ENCODE measurements at places on chromosomes 16 and 17.

DNA sequence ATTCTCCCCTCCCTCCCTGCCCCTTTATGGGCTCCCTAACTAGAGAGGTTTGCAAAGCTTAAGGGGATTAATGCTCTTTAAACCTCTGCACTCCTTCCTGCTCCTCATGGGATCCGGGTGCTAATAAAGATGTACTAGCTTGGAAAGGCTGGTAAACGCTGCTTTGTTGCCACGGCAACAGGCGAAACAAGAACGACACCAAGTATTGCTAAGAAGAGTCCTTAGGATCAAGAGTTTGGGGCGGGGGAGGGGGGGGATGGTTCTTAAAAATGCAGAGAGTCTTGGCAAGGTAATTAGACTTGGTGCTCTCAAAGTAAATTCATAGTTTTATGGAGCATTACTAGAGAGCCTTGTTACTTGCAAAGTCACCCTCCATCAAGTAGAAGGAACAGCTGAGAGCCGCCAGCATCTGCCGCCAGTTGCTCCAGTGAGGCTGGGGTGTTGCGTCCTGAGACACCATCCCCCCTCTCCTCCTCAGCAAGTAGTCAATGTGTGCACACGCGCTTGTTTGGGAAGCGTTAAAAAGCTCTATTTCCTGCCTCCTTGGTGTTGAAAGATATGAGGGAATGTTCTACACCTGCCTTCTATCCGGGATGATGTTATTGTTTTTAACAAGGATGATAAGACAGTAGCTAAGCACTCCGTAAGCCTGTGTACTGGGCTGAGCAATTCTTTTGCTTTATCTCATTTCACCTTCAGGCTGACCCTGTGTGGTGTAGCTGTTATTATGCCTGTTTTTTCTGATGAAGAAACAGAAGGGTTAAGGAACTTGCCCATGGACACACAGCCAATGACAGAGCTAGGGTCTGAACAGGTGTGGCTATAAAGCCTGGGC lies 190.9 kb downstream of the CCDC182 start:
- no peak for DNase-seq

GRCh38 chr17:4818276-4818675 lies 11.3 kb downstream of the PLD2 start:
- DNase-seq = no peak

DNA sequence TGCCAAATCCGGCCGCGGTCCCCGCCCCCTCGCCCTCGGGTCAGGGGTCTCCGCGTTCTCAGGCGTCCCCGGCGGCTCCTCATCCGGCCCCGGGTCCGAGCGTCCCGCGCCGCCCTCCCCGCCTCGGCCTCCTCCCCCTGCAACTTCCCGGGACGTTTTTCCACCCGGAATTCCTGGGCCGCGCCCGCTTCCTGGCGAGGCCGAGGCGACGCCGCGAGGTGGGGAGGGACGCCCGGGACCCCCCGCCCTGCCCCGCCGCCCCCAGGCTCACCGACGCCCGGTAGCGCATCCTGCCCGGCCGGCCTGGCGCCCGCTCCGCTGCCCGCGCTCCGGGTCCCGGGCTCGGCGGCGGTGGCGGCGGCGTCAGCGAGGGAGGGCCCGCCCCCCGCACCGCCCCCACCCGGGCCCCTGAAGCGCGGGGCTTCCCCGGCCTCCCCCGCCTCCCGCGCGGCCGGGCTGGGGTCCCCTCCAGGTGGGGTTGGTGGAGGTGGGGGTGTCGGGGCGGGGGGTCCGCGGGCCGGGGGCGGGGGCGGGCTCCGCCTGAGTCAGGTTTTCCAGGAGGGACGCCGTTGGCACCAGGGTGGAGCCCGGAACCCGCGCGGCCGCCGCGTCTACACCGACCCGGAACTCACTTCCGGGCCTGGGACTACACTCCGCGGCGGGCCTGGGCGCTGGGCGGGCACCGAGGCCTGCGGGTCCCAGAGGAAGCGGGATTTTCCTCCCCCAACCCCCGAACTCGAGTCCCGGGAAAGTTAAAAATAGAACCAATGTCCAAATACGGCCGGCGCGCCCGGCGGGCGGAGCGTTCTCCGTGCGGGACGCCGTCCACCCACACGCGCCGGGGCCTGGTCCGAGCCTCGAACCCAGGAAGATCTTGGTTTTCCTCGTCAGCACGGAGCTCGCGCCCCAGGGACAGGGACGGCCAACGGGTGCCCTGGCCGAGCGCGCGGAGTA lies 6.8 kb downstream of the MYO1C start:
- DNase-seq = no peak

GRCh38 chr17:58097384-58098088 lies 14.3 kb downstream of the DYNLL2 start:
- DNase-seq = no peak

- no peak for DNase-seq
These were observed 382.0 kb upstream of the DYNLRB2 start for GRCh38 chr16:80158766-80159165.

- no peak for DNase-seq
These were observed 1.2 kb downstream of the DDX5 start for GRCh38 chr17:64504769-64505339.

DNA sequence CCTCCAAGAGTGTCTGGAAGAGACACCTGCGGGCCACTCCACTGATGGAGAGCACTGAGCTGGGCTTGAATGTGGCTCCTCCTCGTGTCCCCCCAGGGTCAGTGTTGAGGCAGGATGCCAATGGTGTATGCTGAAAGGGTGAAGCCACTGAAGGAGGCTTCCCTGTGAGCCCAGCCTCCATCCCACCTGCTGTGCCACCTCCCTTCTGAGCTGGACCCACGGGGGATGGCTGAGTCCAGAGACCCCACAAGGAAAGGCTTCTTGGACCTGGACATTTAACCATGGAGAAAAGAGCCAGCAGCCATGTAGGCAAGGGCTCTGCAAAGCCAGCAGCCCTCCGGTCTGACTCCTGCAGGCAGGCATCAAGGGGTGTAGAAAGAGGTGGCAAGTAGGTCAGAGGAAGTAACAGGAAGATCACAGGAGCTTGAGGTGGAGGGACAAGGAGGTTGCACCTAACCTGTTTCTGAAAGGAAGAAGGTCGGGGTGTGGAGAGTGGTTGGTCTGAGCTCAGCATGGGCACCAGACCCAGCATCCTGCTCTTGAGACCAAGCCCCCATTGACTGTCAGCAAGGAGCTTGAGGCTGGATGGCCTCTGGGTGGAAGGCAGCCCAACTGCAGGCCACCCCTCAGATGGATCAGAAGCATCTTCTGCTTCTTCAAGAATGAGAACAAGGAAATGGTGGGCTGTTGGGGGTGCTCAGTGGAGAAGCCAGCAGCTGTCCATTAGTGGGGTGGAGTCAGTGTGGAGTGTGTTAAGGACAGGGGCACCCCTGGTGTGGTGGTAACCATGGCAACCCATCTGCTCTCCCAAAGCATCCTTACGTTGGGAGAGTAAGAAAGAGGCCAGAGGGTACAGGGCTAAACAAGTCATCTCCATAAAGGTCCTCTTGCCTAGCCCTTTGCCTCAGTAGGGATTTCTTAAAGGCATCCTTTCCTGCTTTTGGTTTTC lies 80.7 kb downstream of the PLD6 start:
- DNase-seq = no peak

GRCh38 chr17:17671369-17672129 lies 9.7 kb upstream of the RAI1 start:
- DNase-seq = no peak

- no peak for DNase-seq
These were observed 3.4 kb downstream of the FBXO39 start for GRCh38 chr17:6779411-6779810.

GRCh38 chr17:17408236-17408794 lies 68.5 kb upstream of the MED9 start:
- DNase-seq = no peak

DNA sequence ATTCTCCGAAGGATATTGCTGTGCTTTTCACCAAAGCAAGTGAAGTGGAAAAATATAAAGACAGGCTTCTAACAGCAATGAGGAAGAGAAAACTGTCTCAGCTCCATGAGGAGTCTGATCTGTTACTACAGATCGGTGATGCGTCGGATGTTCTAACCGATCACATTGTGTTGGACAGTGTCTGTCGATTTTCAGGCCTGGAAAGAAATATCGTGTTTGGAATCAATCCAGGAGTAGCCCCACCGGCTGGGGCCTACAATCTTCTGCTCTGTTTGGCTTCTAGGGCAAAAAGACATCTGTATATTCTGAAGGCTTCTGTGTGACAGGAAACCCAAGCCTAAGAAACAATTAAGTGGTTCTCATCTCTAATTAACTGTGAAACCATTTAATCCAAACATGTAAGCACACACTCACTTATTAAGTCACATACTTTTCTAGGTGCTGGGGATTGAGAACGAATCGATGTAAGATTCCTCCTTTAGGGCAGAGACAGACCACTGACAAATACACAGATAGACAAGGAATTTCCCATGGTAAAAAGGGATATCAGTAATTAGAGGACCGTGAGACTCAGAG lies 22.8 kb downstream of the SLFN5 start:
- no peak for DNase-seq

GRCh38 chr17:61504697-61505096 lies 52.5 kb downstream of the TBX4 start:
- DNase-seq = no peak

DNA sequence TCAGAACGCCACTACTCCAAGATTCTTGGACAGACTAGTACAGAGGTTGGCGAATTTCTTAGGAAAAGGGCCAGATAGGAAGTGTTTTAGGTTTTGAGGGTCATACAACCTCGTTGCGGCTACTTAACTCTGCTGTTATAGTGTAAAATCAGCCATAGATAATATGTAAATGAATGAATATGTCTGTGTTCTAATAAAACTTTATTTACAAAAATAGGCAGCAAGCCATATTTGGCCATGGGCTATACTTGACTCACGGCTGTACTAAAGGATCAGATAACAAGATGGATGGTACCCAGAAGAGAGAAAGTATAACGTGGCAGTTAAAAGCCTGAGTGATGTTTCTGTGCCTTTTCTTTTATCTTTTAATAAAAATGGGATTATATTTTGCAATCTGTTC lies 125.5 kb downstream of the HS3ST4 start:
- DNase-seq = no peak

DNA sequence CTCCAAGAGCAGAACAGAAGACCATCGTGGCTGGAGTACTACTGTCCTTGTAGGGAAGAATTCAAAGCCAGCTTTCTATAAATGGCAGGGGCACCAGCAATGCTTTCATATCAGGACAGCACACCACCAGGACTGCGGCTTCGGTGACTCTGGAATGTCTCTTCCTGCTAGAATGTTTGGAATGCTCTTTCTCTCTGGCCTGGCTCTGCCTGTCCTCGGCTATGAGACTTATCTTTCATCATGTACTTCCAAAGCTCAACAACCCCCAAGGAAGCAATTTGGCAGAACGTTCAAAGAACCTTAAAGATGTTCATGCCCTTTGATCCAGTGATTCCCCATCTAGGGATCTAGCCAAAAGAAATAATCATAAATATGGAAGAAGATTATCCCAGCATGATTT lies 52.7 kb upstream of the NOG start:
- DNase-seq = no peak

DNA sequence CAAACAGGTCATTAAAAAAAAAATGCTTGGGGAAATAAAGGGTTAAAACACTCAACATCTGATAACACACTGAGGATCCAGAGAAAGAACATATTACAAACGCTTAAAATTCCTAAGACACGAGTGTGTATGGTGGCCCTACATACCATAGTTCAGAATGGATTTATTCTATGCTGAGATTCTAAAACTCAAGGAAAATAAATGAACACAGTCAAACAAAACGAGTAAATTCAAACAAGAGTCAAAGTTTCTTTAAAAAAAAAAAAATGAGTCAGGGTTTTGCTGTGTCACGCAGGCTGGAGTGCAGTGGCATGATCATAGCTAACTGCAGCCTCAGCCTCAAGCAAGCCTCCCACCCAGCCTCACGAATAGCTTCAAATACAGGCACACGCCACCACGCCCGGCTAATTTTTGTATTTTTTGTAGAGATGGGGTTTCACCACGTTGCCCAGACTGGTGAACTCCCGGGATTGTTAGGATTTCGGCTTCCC lies 17.4 kb downstream of the CRK start:
- no peak for DNase-seq

DNA sequence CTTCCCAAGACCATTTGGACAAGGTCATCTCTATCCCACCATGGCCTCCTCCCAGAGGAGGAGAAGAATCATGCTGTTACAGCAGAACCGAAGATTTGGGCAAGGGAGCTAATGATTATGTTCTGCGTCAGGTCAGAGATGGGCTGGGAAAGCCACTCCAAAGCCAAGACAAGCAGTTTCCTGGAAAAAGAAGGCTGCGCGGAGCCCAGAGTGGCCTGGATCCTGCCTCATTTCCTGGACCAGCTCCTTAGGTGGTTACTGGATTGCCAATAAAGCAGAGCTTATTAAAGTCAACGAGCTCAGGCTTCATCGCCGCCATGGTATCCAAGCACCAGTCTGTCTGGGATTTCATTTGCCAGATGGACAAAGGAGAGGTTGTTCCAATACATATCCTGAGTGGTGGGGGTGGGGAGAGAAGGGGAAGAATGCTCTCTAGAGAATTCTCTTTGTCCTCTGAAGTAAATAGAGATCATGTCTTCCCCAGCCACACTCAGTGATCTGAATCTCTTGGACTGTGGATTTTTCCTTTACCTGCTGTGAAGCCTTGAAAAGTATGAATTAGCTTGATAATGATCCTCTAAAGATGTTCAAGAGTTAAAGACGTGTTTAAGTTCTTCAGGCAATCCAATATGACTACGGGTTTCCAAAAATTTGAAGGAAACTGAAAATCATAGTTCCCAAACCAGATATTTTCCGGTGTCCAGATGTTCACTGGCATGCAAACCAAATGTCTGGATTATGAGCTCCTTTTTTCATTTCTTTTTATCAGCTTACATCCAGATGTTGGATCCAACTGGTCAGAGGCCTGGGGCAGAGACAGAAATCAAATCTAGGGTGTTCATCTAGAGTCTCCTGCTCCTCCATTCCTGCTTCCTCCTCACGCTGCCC lies 17.7 kb downstream of the PRAC1 start:
- no peak for DNase-seq

DNA sequence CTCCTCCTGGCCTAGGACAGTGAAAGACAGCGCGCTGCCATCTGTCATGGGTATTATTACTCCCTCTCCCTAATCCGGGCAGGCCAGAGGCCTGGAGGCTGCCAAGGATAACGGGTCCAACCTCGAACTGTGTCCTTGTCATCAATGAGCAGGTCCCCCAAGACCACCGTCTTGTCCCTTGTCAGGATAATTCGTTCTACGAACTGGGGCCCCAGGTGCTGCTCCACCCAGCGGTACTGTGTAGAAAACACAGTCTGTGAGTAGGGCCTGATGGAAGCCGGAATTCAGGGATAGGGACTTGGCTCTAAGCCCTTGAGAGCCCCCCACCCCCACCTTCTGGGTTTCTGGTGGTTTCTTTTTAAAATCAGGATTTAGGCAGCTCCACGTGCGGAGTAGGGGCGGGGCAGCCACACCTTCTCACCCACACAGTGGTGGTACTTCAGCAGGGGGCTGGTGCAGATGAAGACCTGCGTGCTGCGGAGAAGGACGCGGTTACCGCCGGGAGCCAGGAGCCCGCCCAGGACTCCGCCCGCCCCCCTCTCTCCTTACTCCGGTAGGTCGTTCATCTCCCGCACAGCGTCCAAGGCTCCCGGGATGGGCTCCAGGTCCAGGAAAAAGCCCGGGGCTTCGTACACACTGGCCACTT lies 787 bp downstream of the NT5C start:
- DNase-seq = no peak

GRCh38 chr16:57752581-57753447 lies 17.2 kb downstream of the KATNB1 start:
- no peak for DNase-seq

Data from right renal cortex interstitium (tissue), 3 donors.